CD4-positive, alpha-beta T cell treated with Interleukin-6 at 100 ng/mL for 8 hours (primary cell): ENCODE measurements at places on chromosomes 6 and 20.

DNA sequence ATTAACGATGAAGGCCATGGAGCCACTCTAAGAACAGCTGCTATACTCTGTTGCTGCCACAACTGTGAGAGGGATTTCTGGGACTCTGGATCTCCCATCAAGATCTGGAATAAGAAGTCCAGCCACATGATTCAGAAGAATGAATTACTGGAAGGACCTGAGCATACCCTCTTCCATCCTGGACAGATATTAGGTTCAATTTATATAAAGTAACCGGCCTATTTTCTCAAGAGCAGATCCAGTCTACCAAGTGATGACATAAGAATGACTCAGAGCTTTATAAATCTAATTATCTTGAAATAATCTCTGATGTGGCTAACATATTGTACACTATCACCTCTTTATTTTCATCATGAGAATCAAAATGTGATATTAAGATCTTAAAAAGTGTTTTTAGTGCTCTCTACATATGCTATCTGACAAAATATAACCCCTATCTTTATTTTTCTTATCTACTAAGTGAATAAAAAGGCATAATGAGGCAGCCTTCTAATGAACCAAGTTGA, 45.1 kb downstream of the COL9A1 start:
- DNase-seq, result no peak

DNA sequence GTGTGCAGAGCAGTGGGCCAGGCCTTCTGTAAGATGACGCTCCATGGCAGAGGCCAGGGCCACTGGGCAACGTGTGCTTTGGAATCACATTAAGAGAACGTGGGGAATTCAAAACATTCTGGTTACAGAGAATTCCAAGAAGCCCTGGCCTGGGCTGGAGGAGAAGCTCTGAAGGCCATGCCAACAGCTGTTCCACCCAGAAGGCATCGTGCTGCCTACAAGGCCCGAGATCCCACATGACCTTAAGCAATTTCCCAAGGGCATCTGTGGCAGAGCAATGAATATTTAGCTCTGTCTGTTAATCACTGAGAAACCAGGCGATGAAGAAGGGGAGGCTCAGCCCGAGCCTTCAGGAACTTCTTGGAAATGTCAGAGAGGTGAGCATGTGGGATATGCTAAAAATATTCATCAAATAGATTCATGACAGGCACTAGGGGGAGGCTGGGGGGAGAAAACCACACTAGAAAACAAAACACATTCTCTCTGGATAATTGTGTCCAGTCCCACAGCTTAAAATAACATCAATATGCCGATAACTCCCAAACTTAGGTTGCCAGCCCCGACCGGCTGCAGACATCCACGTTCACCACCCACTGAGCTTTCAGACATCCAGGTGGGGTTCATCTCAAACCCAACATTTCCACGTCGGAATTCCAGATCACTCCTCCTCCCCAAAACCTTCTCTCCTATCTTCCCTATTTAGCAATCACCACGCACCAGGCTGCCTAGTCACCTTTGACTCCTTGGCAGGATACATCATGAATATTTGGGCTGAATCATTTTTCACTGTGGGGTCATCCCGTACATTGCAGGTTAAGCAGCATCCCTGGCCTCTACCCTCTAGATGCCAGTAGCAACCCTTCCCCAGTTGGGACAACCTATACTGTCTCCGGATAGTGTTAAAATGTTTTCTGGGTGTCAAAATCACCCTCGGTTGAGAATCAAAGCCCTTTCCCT, 6.6 kb downstream of the SULF2 start:
- DNase-seq, result no peak

DNA sequence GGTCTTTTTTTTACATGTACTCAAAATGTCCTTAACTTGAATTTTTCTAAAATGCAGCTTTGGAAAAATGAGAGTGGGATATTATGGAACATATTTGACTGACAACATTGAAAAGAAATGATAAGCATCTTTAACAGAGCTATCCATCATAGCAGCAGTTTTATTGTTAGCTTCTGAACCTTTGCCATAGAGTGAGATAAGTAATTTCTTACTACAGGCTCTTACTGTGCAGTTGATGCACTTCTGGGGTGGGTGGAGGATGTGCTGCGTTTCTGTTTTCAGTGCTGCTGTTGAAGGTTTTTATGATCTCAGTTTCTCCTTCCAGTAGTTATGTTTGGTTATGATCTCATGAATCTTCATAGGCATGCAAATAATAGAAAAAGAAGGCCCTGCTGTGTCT, 267.0 kb downstream of the TMEM242 start:
- no peak for DNase-seq

GRCh38 chr20:5279661-5280060, 37.1 kb downstream of the PROKR2 start:
- no peak for DNase-seq

GRCh38 chr6:89379281-89379680, 26.8 kb upstream of the UBE2J1 start:
- no peak for DNase-seq

DNA sequence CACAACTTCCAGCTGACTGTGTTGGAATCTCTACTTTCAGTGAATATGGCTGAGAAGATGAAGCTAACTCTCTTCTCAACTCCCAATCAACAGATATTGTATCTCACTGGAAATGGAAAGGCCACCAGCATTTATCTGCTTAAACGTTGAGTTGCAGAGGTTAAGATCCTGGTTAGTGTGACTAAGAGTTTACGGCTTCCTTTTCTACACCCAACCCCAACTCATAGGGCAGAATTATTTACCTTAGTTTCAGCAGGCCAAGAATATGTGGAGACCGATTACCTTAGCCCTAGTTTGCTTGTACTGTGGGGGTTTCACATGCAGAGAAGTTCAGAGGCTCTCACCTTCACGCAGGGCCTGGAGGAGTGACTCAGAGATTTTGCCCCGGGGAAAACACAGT, 1026.6 kb downstream of the EYS start:
- DNase-seq, result no peak

DNA sequence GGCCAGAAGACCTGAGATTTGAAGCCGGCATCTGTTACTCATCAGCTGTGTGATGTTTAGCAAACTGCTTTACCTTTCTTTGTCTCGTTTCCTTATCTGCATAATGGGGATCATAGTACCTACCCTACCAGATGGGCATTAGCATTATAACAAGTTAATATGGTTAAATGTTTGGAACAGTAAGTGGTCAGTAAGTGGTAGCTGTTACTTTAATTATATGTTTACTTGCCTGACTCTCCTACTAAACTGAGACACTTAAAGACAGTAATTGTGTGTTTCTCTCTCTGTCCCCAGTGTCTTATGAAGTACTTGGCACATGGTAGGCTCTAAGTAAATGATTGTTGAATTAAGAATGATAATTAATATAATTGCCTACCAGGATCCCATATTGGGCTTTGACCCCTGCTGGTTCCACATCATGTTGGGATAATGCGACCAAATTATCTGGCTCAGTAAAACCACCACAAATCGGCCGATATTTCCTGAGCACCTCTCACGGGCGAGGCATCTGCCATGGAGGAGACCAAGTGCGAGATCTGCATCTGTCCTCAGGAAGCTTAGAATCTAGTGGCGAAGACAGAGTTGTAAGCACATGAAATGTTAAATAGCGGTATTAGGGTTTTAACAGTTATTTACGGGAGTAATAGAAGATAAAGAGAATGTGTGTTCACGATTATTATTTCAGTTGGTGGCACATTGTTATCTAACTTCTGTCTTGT, 31.4 kb downstream of the PTK7 start:
- DNase-seq, result no peak

- peak; percentile 66 for DNase-seq
These were observed 79.2 kb upstream of the RIPOR2 start for GRCh38 chr6:25014791-25015560.

GRCh38 chr6:148413321-148414091, 70.9 kb downstream of the SASH1 start:
- DNase-seq, result no peak

DNA sequence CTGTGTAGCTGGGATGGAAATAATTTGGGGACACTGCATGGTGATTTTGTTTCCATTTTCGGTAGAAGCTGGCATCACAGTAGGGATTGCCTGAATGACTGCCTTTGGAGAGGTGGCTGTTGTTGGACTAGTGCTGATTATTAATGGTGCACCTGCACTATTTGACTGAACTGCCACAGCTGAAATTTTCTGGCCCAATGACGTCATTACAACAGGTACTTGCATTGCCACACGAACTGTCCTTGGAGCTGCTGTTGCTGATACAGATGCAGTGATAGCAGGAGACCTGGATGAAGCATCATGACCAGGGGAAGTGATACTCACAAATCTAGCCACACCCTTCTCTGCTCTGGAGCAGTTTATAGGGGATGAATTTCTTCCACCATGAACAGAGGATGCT, 95.6 kb upstream of the FOXC1 start:
- DNase-seq, result no peak

GRCh38 chr6:167660944-167661551, 165.7 kb upstream of the AFDN start:
- DNase-seq, result no peak

DNA sequence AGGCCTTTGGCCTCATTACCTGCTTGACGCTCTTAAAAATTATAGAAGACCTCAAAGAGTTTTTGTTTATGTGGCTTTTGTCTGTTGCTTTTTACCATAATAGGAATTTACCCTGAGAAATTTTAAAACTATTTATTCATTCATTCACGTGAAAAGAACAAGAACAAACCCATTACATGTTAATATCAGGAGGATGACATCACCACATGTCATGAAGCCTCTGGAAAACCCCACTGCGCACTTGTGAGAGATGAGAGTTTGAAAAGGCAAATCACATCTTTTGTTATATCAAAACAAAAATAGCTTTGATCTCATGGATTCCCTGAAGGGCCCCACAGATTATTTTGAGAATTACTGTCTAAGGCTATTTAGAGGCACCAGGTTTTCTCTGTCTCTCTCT, 61.3 kb upstream of the EYA2 start:
- no peak for DNase-seq

DNA sequence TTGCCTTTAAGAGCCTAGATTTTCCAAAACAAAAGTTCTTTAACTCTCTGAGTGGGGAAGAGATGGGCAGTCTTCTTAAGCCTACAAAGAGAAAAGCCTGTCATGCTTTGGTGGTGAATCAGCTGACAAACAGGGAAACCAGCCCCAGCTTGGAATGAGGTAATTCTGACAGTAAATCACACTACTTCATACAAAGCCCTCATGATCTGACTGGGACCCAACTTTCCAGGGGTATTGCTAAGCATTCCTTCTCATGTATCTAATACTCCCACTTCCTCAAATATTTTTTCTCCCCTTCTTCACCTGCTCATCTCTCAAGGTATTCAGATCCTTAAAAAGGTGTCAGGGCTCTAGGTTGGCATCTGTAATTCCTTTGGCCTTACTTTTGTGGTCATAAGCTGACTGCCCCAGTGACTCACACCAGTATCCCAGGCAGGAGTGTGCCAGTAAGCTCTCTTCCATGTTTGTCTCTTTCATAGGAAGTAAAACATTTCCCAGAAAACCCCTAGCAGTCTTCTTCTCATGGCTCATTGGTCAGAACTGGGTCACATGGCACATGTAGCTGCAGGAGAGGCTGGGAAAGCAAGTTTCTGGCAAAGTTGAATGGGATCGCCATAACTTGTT, 15.0 kb upstream of the TBC1D22B start:
- DNase-seq, result no peak

DNA sequence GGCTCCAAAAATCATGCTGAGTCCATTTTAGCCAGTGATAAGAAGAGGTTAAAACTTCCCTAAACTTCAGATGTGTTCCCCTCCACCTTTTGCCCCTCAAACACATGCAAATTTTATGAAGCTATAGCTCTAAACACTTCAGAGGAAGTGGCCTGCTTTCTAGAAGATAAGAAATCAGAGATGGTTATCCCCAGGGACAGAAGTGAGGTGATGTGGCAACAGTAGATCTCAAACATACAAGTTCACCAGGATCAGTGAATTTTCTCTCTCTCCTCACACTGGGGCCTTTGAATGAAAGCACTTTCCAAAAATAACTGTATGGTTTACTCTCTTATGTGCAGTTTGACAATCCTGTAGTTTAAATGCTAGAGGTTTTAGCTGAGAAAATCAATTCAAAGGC, 332.0 kb downstream of the BTBD9 start:
- no peak for DNase-seq

DNA sequence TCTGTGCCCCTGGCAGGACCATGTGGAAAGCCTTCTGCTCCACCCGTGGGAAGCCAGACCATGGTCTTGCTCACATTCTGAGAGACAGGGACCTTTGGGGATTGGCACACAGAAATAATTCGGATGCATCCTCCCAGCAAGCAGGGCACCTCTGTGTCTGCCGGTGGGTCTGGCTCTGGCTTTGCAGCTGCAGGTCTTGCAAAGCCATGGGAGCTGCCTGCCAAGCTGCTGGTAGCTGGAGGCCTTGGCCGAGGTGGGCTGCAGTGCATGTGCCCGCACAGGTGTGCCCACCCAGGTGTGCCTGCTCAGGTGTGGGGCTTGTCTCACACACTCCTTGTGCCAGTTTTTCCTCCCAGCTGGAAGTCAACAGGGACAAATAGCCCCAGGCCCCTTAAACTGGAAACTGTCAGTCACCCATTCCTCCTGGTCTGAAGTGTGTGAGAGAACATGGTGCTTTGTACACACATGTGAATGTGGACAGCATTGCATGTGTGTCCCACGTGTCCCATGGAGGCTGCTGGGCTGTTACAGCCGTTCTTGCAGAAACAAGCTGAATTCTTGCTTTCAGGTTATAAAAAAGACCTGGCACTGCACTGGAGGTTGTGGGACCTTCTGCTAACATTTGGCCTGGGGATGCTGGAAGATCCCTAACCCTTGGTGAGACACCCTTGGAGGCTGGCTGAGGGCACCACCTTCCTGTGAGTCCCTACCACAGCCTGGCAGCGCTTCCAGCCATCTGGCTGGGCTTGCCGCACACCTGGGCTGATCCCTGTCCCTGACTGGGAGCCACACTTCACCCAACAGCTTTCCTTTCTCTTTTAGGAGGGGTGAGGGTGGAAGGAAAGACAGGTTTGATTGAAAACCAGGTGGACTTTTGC, 54.9 kb upstream of the SMOC2 start:
- no peak for DNase-seq

DNA sequence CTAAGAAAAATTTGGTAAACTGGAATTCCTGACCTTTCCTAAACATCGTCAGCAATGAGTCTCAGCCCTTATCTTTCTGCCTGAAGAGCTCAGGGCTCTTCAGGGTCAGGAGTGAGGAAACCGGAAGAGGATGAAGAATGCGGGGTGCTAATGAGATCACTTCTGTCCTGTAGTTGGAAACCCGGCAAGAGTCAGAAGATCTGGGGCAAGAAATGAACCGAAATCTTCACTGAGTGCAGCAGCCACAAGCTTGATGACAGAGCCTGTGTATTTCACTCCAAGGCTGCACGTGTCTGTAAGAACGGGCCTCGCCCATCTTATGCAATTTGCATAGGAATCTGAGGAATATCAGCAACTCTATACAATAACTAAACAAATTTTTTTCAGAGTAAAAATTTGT, 60.4 kb upstream of the QKI start:
- DNase-seq, result no peak
